ENCODE measurements at places on chromosomes 5 and 9. TPM values are rescaled to one million over a fixed set of nuclear protein-coding genes. Genes with fewer than 3 reads are reported as not detected.

Gene ZNF366
- polyA plus RNA-seq = 0.09 TPM

Gene CCL27
- not detected for polyA plus RNA-seq

Gene TNFSF8
- 10.9 TPM for polyA plus RNA-seq

Gene FYB1
- 50.6 TPM for polyA plus RNA-seq

Gene EIF4EBP3
- polyA plus RNA-seq = 38.3 TPM

Measured in immature natural killer cell (primary cell).